ENCODE measurements at places on chromosomes 12 and 14.
A peak's percentile ranks its signal among the peaks of the same experiment; 100 is the strongest.

DNA sequence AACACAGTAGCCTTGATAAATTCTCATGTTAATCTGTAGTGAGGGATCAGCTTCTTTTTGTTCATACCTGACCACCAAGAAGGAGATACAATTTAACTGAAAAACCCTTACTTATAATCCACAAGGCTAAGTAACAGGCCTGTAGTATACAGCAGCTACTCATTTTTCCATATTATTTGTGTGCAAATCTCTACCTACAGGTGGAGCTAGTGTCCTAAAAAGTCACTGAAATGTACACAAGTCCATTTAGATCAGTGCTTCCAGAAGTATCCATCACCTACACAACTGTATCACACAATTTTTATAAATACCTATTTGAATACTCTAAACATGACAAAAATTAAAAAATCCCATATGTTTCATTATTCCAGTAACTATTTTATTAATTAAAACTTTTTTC is 173.2 kb downstream of the SLC35F4 start:
- DNase-seq = peak; percentile 82

DNA sequence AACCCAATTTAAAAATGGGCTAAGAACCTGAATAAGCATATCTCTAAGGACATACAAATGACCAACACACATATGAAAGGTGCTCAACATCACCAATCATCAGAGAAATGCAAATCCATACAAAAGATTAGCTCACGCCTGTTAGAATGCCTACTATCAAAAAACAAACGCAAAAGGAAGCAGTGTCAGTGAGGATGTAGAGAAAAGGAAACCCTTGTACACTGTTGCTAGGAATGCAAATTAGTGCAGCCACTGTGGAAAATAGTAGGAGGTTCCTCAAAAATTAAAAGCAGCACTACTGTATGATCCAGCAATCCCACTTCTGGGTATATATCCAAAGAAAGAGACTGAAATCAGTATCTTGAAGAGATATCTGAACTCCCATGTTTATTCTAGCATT is 133.0 kb downstream of the CPNE8 start:
- no peak for DNase-seq

- DNase-seq = peak; percentile 99
Measured at GRCh38 chr14:69580009-69580577, 5.4 kb upstream of the CCDC177 start.

DNA sequence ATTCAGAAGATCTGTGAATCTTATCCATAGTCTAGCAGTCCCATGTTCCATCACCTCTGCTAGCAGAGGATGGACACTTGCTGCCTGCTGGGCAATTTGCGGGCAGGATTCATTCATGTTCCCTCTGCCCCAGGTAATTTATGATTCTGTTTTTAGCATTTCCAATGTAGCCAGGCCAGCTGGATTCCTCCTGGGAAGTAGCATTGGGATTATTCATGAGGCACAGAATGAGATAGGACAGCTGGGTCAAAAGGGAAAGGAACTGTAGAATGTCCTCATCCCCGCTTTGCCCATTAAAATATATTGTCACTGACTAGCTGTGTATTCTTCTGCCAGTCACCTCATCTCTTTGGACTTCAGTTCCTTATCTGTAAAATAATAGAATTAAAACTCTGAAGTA is 68.7 kb downstream of the SLC35F4 start:
- DNase-seq = no peak

DNA sequence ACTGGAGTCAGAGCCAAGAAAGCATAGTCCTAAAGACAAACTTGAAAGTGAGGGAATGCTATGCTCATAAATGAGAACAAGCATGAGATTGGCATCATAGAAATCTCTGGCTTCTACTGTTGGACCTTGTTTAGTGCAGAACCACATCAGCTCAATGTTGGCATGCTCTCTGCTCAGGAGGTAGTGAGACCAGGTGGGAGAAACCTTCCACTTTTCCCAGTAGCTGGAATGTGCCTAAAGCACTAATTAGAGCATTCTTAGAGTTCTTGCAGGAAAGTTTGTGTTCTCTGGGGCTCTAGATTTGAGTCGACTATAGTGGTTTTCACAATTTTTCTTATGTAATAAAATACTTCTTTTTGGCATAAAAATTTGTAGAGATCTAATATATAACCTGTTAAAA is 159.7 kb upstream of the PRICKLE1 start:
- DNase-seq = no peak

- DNase-seq = no peak
Measured at GRCh38 chr14:94177806-94178205, 3.7 kb downstream of the PPP4R4 start.

- DNase-seq = no peak
Measured at GRCh38 chr12:21542403-21542802, 16.3 kb downstream of the SPX start.

GRCh38 chr12:23576372-23576771 is 373.1 kb downstream of the SOX5 start:
- no peak for DNase-seq

- DNase-seq = no peak
Measured at GRCh38 chr14:21308132-21308478, 28.2 kb downstream of the RPGRIP1 start.

DNA sequence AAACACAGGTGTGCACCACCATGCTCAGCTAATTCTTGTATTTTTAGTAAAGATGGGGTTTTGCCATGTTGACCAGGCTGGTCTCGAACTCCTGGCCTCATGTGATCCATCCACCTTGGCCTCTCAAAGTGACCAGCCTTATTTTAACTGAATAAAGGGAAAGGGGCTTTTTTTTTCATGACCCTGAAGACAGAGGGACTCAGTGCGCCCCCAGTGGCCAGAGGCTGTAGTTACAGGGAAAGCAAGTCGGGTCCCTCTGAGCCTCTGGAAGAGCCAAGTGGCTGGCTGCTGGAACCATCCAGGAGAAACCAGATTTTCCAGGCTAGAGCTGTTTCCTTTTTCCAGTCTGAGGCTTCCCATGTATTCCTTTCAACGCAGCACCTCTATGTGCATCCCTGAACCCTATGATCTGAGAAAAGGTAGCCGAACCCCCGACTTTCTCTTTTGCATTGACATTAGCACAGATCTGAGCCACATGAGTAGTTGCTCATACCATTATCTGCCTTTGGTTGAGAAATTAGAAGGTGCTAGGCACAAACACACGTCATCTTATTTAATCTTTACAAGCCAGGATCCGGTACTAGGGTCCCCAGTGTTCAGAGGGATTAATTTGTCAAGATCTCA is 342.7 kb downstream of the CACNA1C start:
- peak; percentile 33 for DNase-seq

DNA sequence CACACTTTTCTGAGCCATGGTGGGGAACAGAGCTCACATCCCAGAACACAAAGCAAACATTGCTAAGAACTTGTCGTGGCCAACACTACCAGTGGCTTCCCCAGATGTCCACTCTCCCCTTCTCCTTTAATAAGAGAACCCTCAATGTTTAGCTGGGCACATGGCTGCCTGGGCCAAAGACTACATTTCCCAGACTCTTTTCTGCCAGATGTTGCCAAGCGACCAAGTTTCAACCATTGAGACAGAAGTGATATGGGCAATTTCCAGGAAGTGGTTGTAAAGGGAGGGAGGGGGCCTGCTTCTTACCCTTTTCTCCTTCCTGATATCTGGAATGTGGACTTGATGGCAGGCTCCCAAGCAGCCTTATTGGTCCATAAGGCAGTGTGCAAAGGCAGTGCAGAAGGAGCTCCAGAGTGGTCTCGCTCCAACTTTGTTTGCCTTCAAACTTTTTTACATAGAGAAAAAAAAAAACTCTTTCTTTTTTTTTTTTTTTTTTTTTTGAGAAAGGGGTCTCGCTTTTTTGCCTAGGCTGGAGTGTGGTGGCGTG is 24.9 kb upstream of the JDP2 start:
- no peak for DNase-seq

DNA sequence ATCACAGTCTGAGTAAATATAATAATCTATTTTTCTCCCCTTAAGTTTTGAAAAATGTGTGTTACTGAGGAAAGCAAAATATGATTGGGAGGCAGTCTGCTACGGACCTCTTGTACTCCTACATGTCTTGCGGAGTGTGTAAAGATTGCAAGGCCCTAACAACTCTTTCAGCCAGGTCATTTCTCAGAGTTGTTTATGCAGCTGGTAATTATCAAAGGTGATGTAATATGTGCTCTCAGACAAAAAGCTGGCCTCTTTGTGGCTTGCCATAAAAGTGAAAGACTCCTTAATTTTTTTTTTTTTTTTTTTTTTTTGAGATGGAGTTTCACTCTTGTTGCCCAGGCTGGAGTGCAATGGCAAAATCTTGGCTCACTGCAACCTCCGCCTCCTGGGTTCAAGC is 40.5 kb upstream of the MON2 start:
- DNase-seq = peak; percentile 62

- DNase-seq = no peak
Measured at GRCh38 chr14:55383541-55384140, 28.0 kb downstream of the ATG14 start.

GRCh38 chr12:94122591-94122990 is 25.8 kb upstream of the PLXNC1 start:
- DNase-seq = no peak

DNA sequence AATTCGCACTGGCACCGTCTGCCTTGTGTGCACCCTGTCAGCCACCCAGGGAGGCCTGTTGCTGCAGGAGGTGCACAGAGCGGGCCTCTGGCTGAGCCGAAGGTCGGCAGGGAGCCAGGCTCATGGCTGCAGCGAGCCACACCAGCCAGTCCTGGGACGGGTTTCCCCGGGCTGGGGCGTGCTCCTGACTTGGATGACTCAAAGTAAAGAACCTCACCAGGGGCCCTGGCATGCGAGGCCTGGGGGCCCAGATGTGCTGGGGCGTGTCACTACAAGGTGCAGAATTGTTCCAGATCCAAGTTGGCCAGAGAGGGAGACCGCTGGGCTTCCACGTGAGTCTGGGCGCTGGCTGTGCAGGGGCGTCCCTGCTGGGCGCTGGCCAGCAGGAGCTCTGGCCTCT is 34.5 kb downstream of the FBRSL1 start:
- DNase-seq = peak; percentile 78

DNA sequence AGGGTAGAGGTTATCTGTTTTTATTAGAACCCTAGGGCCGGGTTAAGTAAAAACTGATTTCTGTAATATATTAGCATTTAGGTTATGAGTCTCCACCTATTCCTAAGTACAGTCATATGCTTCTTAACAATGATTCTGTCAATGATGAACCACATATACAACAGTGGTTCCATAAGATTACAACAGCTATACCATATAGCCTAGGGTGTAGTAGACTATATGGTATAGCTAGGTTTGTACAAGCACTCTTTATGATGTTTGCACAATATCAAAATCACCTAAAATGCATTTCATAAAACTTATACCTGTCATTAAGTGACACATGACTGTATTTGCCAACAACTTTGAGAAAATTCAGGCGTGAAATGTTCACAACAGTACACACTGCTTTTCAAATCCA is 110.6 kb downstream of the RPL10L start:
- no peak for DNase-seq

- DNase-seq = peak; percentile 61
Measured at GRCh38 chr14:103329401-103330347, 4.4 kb upstream of the EIF5 start.

DNA sequence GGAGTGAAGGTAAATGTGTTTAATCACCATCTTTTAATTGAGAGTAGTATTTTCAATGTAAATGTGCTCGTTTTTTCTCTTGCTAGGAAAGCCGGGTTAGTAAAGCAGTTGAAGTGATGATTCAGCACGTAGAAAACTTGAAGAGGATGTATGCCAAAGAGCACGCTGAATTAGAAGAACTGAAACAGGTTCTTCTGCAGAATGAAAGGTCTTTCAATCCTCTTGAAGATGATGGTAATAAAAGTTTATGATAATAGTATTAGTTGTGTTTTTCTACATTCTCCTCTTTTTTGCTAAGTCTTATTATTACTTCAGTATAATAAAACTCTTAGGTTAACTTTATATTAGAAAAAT is 93.9 kb downstream of the DNAI7 start:
- no peak for DNase-seq

- no peak for DNase-seq
Measured at GRCh38 chr12:51549637-51550036, 41.4 kb upstream of the SCN8A start.

DNA sequence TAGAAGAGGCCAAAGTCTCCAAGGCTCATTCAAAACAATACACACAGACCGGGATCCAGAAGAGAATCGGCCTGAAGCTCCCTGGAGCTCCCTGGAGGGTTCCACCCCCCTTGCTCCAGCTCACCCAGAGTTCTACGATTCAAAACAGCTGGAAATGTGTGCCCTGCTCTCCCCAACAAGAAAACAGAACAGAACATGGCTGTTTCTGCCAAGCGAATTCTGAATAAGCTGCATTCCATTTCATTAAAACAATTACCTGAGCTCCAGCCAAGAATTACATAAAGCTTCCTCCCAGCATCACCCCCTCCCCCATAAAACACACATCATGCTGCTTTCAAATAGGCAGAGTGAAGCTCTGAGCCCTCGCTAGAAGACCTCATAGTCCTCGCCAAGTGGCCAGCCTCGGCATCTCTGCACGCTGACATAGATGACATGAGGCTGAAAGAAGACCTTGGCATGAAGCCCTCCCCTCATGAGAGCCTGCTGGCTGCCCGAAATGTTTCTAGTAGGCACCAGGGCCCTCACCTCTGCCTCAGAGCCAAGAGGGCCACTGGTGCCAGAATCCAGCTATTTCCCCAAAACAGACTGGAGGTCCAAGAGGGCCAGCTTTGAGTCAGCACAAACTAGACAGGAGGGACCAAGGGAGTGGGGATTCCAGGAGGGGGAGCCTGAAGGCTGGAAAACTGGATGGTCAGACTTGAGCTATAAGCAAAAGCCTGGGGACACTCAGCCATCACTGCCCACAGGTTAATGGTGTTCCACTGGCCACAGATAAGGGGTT is 8.3 kb downstream of the PXN start:
- DNase-seq = peak; percentile 99

GRCh38 chr12:92414170-92415070 is 268.8 kb upstream of the BTG1 start:
- no peak for DNase-seq

- DNase-seq = no peak
Measured at GRCh38 chr14:87491816-87492215, 501.2 kb downstream of the GALC start.

DNA sequence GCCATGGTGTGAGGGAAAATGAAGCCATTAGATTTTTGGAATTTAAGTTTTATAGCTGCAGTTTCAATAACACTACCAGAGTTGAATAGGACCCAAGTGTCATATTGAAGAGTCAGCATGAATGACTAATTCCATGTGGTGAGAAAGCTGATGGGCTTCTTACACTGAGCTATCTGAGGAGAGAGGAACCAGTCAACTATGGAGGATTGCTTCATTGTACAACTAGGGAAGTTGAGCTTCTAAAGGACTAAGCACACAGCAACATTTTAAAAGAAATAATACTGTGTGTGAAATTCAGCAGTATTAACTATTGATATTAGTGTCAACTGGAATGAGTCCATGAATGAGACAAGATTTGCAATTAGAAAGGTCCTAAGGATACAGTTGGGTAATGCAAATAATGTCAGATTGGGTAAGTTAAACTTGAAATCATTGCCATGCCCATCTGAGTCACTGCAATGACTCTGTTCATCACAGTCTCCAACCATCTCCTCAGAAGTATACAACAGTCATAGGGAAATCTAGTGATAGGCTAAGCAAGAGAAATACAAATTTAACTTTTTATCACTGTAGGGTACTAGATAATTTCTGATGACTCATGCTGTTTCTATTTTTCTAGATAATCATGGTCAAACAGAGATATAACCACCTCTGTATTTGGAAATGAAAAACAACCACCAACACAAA is 394.2 kb downstream of the FSCB start:
- no peak for DNase-seq

- no peak for DNase-seq
Measured at GRCh38 chr12:112330706-112331105, 51.5 kb downstream of the HECTD4 start.

- no peak for DNase-seq
Measured at GRCh38 chr12:32893043-32893442, 3.5 kb downstream of the PKP2 start.

Measured in fibroblast of the aortic adventitia (primary cell).